Hepatocyte (in vitro differentiated cells): ENCODE measurements at places on chromosomes 5 and 9. TPM values are rescaled to one million over a fixed set of nuclear protein-coding genes. Genes with fewer than 3 reads are reported as not detected.

Gene IL33
- polyA plus RNA-seq, result 0.28 TPM in 1 of 2 replicates, not detected in the other

Gene CSF1R
- polyA plus RNA-seq, result 3.6 and 5.1 TPM in 2 replicates

DNA sequence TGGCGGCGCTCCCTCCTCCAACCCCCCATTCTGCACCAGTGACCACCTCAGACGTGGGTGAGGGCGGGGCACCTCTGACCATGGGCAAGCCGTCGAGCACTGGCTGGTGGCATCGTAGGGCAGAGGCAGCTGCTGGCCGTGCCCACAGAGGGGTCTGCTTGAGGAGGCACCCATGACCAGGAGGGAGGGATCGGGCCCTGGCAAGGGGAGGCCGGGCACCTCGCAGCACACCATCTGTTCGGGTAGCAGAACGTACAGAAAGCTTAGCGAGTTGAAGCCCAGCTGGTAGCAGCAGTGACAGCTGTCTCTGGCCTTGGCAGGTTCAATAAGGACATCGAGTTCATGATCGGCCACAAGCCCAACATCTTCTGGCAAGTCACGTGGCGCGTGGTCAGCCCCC is 4.3 kb upstream of the SLC6A18 start:
- DNase-seq, result no peak

DNA sequence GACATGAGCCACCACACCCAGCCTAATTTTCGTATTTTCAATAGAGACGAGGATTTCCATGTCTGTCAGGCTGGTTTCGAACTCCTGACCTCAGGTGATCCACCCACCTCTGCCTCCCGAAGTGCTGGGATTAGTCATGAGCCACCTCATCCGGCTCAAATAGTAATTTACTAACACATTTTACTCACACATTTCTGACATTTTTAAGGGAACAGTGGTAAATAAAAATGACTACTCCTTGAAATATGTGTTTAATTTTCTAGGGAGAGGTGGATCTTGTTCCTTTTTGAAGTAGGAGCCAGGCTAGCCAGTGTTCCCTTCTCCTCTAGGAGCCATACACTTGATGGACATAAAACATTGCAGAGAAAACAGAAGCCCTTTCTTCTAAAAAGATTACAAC is 55.2 kb upstream of the ERBIN start:
- DNase-seq, result no peak

DNA sequence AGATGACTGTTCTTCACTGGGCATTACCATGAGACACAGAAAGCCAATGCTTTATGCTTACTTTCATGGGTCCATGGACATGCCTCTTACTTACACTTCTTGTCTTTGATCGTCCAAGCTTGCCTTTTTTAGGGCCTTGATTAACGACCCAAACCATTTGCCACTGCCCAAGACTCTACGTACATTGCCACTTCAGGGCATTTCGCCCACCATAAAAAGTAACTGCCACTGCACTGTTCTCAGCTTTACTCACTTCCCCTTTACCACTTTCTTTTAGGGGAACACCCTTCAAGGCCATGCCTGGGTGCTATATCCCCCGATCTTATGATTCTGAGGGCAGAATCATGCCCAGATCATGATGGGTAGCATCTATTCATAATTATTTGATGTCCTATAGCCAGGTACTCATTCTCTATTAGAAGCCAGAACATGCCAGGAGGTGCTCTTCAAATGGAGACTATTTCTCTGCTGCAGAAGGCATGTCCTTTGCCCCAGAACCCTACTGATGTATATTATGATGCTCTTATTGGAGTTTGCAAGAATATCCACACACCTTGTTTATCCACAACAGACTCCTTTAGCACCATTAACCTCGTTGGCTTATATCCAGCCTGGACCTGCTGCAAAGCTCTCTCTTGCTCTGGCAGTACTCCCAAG is 64.1 kb upstream of the RAD23B start:
- DNase-seq, result no peak

DNA sequence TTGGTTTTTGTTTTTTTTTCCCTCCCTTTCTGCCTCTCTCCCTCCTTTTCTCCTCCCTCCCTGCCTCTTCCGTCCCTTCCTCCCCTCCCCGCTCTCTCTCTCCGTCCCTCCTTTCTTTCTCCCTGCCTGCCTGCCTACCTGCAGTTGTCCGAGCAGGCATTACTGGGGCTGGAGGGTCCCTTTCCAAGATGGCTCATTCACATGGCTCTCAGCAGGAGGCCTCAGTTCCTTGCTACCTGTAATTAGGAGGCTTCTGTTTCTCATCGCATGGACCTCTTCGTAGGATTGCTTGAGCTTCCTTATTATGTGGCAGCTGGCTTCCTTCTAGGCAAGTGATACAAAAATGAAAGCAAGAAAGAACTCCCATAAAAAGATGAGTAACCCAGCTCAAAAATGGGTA is 8.0 kb downstream of the RGS3 start:
- no peak for DNase-seq

DNA sequence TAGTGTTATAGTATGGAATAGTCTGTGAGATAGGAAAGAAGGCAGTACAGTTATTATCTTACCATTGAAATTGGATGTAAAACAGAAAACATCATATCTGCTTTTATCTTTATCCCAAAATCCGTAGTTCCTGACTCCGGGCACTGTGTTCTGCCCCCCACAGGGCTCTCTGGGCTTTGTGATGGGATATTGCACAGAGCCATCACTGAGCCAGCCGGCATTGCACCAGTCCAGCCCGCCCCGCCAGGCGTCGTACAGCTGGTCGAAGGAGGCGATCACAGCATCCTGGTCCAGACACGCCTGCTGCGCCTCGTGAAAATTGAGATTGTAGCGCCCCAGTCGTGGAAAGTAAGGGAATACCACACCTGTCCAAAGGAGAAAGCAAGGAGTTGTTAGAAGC is 76.4 kb downstream of the HAPLN1 start:
- peak; percentile 18 for DNase-seq

- no peak for DNase-seq
Measured at GRCh38 chr5:10789726-10790125, 28.7 kb upstream of the DAP start.

Gene RASGRF2
- 1.8 and 2.0 TPM in 2 replicates for polyA plus RNA-seq

GRCh38 chr5:42250-42649 is 49.7 kb upstream of the PLEKHG4B start:
- DNase-seq, result no peak

Gene UBTD2
- 21.6 and 27.4 TPM in 2 replicates for polyA plus RNA-seq

GRCh38 chr9:134842321-134842720 is 38.3 kb upstream of the FCN2 start:
- no peak for DNase-seq

Gene IL4
- not detected in 2 replicates for polyA plus RNA-seq

DNA sequence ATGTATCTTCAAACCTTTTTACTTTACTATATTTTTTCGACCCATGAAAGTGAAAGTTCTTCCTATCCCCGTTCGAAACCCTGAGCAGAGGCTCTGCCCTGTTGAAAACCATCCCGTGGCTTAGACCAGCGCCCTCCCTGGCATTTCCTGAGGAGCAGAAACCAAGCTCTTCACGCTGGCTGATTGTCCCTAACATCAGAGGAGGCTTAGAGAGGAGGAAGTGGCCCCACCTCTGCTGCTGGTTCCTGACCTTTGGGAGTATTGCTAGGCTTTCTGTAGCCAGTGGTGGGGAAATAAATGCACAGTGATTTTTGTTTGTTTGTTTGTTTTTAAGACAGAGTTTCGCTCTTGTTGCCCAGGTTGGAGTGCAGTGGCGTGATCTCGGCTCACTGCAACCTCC is 4.2 kb upstream of the PTGES start:
- no peak for DNase-seq

DNA sequence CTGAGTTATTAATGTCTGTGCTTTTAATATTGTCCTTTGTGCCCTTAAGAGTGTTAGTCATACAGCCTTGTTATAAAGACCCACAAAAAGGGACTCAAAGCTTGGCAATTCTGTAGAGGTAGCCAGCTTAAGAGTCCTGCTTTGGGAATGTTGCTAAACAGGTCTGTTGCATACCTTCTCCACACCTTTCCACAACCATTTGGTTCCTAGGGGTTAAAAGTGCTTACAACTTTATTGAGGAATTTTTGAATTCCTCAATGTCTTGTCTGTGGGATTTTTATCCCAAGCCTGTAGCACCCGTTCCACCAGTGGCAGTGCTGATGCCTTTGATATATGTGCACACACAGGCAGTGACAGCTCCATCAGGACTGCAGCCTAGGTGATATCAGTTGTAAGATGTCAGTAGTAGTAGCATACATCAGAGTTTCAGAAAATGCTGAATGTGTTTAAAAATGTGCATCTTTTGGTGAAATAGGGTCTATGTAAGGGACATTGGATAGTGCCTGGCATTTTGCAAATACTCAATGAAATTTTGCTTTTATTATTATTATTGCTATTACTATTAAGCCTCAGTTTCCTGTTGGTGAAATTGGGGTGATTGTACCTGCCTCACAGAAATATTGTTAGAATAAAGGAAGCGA is 68.5 kb downstream of the WWC1 start:
- no peak for DNase-seq

DNA sequence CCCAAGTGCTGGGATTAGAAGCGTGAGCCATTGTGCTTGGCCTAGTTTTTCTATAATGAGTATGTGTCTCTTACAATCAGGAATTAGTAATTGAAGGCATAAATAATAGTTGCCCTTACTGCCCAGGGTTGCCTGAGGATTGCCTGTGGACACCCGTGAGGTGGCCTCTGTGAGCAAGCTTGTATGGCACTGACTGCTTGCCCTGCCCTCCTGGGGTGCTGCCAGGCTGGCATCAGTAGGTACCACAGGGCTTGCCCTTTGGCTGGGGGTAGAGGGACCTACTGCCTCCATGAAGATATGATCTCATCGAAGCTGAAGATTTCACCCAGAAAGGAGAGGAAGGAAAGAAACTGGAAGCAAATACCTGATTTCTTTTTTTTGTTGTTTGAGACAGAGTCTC is 23.8 kb upstream of the PHF19 start:
- DNase-seq, result no peak

DNA sequence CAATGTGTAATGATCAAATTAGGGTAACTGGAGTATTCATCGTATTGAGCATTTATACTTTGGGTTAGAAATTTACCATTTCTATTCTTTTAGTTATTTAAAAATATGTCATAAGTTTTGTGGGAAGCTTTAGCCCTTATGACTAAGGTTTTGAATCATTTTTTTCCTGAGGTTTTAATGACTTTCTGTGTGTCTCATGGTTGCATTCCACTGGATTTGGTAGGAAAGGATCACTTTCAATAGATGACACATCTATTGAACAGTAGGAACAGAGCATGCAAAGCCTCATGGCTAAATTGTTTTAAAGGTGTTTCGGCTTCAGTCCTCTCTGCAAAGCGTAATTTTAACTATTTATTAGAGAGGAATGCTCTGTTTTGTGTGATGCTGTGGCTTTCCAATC is 512.4 kb upstream of the CHD1 start:
- DNase-seq, result no peak

DNA sequence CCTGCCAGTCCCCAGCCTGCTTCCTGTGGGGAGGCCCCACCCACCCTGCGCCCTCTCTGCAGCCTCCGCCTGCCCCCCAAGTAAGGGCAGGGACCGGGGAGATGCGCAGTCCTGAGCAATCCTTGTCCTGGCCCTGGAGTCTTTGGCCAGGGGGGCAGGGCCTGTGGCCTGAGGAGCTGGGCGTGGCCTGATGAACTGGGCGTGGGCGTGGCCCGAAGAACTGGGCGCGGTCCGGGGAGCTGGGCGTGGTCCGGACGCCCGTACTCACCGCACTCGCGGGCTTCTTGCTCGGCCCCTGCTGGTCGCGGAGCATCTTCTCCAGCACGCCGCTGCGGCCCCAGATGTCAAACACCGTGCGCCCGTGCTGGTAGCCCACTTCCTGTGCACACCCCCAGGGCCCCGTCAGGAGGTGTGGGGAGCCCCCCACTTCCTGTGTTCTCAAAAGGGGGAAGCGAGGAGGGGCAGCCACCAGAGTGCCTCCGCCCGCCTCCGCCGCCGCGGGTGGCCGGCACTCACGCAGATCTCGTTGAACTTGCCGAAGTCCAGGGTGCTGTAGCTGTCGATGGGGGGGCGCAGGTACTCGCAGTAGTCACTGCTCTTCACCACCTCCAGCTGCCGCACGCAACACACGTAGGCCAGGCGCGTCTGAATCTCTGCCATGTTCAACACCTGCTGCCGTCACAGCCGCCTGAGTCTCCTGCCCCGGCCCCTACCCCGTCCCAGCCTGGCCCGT is 2.7 kb upstream of the NSMF start:
- DNase-seq, result peak; percentile 78

GRCh38 chr9:23079798-23080197 is 633.2 kb downstream of the DMRTA1 start:
- DNase-seq, result no peak

Gene SPARC
- polyA plus RNA-seq, result 15,889 and 16,729 TPM in 2 replicates

GRCh38 chr5:62722360-62722759 is 143.7 kb downstream of the LRRC70 start:
- DNase-seq, result no peak

Gene ANKRD34B
- polyA plus RNA-seq, result not detected in 2 replicates

- DNase-seq, result no peak
Measured at GRCh38 chr5:166926138-166926537, 1365.3 kb upstream of the WWC1 start.

DNA sequence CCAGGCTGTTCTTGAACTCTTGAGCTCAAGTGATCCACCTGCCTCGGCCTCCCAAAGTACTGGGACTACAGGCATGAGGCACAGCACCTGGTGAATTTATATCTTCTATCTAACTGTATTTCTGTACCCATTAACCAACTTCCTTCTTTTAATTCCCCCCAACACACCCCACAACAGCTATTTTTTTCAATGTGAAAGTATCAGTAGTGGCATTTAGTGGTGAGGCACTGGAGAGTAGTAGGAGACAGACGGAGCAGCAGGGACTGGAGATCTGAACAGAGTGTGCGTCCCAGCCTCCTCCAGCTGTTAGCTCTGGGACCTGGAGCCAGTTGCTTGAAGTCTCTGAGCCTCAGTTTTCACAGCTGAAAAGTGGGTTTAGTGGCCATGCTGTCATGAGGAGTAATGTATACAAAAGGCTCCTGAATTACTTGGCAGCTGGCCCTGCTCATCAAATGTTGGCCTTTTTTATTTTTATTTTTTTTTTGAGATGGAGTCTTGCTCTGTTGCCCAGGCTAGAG is 11.0 kb upstream of the EEIG1 start:
- no peak for DNase-seq

Gene PGM5
- polyA plus RNA-seq, result 2.5 and 4.0 TPM in 2 replicates

GRCh38 chr5:128446-128845 is 36.5 kb downstream of the PLEKHG4B start:
- no peak for DNase-seq
